Suprapubic skin (tissue), 4 donors: ENCODE measurements at places on chromosomes 2 and 18.
A peak's percentile ranks its signal among the peaks of the same experiment; 100 is the strongest.

DNA sequence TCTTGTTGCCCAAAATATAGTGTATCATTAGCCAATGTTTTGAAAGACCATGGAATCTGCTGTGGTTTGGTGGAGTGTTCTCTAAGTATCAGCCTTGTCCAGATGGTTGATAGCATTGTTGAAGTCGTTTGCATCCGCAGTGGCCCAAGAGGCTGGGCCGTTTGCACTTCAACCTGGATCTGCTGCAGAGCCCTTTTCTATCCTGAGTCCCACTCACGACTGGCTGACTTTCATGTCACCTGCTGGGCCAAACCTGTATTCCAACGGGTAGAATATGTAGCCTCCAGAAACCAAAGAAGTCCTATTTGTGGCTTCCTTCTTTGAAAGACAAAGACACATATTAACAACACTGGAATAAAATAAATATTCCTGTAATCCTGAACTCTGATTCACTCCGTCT is 1154.1 kb downstream of the RPIA start:
- peak; percentile 67 for DNase-seq

DNA sequence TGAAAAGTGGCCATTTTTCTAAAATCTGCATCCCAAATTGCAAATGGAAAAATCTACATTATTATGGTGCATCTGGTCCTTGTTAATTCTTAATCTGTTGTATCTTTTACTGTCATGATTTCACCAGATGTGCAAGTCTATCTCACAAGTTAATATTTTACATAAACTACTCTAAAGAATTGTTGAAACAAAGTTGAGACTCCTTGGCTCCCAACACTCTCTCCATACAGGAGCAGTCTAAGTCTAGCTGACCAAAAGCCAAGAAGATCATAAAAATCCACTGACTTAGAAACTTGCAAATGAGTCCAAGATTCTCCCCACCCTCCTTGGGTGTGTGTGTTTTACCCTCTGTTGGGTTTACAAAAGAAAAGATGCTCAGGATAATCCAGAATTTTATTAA is 85.1 kb downstream of the NCKAP5 start:
- DNase-seq: no peak

GRCh38 chr2:109660046-109660860 is 46.1 kb downstream of the SOWAHC start:
- peak; percentile 26 for DNase-seq

GRCh38 chr2:105909215-105909614 is 164.5 kb downstream of the NCK2 start:
- DNase-seq: no peak

DNA sequence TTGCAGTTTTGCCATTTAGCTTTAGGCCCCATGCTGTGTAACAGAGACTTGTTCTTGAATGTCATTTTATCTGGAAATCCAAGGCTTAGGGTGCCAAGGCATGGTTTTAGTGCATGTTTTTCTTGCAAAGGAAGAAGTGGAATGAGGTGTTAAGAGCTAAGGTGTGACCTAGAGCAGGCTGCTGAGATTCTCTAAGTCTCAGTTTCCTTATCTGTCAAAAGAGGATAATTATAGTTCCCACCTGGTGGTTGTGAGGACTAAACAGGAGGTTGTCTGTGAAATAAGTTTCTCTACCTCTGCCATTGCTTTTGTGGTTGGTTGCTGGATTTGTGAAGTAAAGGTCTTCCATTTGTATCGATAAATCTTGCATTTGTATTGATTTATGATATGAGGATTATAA is 82.0 kb downstream of the TANC1 start:
- no peak for DNase-seq

DNA sequence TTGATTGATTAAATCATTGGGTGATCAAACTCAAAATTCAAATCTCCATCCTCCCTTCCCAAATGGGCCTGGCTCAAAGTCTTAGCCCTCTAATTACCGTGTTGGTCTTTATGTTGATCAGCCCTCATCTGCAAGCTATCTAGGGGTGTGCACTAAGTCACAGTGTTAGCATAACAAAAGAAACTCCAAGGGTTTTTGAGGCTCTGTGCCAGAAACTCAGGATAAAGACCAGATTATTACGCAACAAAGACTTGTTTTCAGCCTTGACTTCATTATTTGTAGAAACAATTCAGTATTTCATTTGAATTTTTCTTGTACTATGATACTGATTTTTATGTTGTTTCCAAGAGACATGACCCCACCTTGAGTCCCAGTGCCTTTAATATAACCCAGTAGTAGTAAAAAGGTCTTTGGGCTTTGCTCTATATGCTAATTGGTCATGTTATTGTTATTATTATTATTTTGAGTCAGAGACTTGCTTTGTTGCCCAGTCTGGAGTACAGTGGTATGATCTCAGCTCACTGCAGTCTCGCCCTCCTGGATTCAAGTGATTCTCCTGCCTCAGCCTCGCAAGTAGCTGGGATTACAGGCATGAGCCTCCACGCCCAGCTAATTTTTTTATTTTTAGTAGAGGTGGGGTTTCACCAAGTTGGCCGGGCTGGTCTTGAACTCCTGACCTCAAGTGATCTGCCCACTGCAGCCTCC is 13.9 kb downstream of the PSMD14 start:
- DNase-seq: no peak
